ENCODE measurements at places on chromosomes 2 and 18. TPM values are rescaled to one million over a fixed set of nuclear protein-coding genes. Genes with fewer than 3 reads are reported as not detected.

ATP6V1B1 gene
- polyA plus RNA-seq = not detected

CRYGC gene
- not detected for polyA plus RNA-seq

PRSS56 gene
- not detected for polyA plus RNA-seq

TMEM17 gene
- not detected for polyA plus RNA-seq

LIMS4 gene
- 1.4 TPM for polyA plus RNA-seq

NRP2 gene
- polyA plus RNA-seq = 0.55 TPM

VIL1 gene
- polyA plus RNA-seq = 0.28 TPM

NT5C1B gene
- 0.55 TPM for polyA plus RNA-seq

SIX3 gene
- not detected for polyA plus RNA-seq

GALNT13 gene
- not detected for polyA plus RNA-seq

IL36A gene
- not detected for polyA plus RNA-seq

SESTD1 gene
- polyA plus RNA-seq = 23.6 TPM

ZNF804A gene
- polyA plus RNA-seq = 4.5 TPM

CYB5A gene
- 61.4 TPM for polyA plus RNA-seq

MTLN gene
- polyA plus RNA-seq = 112 TPM

CPO gene
- not detected for polyA plus RNA-seq

ACVR1C gene
- polyA plus RNA-seq = 0.23 TPM

SERPINB11 gene
- polyA plus RNA-seq = not detected

NCKAP5 gene
- polyA plus RNA-seq = not detected

GPR17 gene
- not detected for polyA plus RNA-seq

REG3G gene
- not detected for polyA plus RNA-seq

SERPINB3 gene
- not detected for polyA plus RNA-seq

CCDC85A gene
- polyA plus RNA-seq = 0.15 TPM

RAB12 gene
- 0.10 TPM for polyA plus RNA-seq

PECR gene
- polyA plus RNA-seq = 18.6 TPM

HPCAL1 gene
- 89.2 TPM for polyA plus RNA-seq

SULT1C4 gene
- polyA plus RNA-seq = not detected

RBM44 gene
- 0.11 TPM for polyA plus RNA-seq

GPR55 gene
- 1.9 TPM for polyA plus RNA-seq

CCDC74B gene
- not detected for polyA plus RNA-seq

CXCR1 gene
- 0.35 TPM for polyA plus RNA-seq

KANSL3 gene
- polyA plus RNA-seq = 17.3 TPM

PID1 gene
- polyA plus RNA-seq = not detected

CROCC2 gene
- polyA plus RNA-seq = not detected

TTC21B gene
- polyA plus RNA-seq = 5.5 TPM

DSC2 gene
- not detected for polyA plus RNA-seq

PIEZO2 gene
- not detected for polyA plus RNA-seq

LIMS2 gene
- 35.1 TPM for polyA plus RNA-seq

MZT2B gene
- 168 TPM for polyA plus RNA-seq

XDH gene
- polyA plus RNA-seq = not detected

GATA6 gene
- not detected for polyA plus RNA-seq

CCDC68 gene
- not detected for polyA plus RNA-seq

NDUFV2 gene
- 144 TPM for polyA plus RNA-seq

PLB1 gene
- not detected for polyA plus RNA-seq

LAMA1 gene
- not detected for polyA plus RNA-seq

RGPD4 gene
- not detected for polyA plus RNA-seq

RALBP1 gene
- polyA plus RNA-seq = 49.8 TPM

CCDC150 gene
- polyA plus RNA-seq = 0.63 TPM

SRD5A2 gene
- polyA plus RNA-seq = not detected
